ENCODE measurements at places on chromosomes 6 and 20.

DNA sequence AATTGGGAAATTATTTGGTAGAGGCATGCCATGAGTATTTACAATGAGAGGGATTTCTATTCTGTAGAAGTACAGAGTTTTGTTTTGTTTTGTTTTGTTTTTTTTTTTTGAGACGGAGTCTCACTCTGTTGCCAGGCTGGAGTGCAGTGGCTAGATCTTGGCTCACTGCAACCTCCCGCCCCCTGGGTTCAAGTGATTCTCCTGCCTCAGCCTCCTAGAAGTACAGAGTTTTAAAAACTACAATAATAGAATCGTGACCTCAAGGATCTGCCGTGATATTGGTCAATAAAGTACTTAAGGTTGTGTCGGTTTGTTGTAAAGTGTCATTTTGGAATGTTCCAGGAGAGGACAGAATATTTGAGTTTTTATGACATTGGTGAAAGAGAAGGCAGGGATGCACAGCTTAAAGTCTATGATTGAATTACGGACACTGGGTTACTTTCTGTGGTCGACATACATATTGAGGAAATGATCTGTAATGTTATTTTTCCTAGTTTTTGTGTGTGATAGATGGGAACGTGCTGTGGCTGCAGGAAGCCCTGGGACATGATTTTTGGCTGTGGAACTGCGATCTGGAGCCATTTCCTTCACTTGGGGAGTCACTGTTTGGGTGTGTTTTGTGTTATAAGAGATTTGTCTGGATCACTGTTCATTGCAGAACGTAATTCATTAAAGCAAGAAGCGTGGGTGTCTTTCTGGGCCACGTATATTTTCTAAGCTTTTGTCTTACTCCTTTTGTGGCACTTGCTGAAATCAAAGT, 59.6 kb downstream of the TIAM2 start:
- no peak for DNase-seq
- H3K36me3 ChIP-seq = no peaks in the 10 kb centered on the region
- no peak overlapping the region for H3K27ac ChIP-seq
- no peaks in the 10 kb centered on the region for H3K4me1 ChIP-seq

DNA sequence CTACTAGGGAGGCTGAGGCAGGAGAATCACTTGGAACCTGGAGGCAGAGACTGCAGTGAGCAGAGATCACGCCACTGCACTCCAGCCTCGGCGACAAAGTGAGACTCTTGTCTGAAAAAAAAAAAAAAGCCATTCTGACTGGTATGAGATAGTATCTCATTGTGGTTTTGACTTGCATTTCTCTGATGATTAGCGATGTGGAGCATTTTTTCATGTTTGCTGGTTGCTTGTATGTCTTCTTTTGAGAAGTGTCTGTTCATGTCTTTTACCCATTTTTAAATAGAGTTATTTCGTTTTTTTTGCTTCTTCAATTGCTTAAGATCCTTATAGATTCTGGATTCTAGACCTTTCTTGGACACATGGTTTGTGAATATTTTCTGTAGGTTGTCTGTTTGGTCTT, 103.5 kb upstream of the SIM1 start:
- H3K4me3 ChIP-seq = no peak overlapping the region
- H3K4me1 ChIP-seq = no peaks in the 10 kb centered on the region
- no peaks in the 10 kb centered on the region for H3K27me3 ChIP-seq
- no peaks in the 10 kb centered on the region for H3K36me3 ChIP-seq
- no peak for DNase-seq

DNA sequence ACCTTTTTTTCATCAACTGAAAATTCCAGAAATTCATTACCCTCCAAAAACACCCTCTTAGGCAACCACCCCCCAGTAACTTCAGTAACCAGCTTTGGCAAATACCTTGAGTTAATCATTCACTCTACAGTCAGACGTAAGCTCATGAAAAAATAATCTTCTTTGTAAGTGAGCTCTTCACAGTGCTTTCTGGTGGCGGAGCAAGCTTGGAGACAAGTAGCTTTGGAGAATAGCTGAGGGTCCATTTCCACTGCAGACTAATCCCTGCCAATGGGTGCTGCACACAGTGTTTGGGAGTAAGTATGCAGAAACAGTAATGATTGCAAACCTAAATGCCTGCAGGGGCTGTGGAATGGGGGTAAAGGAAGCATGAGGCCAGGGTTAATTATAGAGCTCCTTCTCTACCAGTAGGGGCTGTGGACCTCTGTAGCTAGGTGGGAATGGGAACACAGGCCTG, 56.8 kb upstream of the HINT3 start:
- H3K4me3 ChIP-seq = peak overlapping the region; percentile 29
- H3K4me1 ChIP-seq = peaks cover 41% of the 10 kb centered on the region
- DNase-seq = peak; percentile 69
- H3K27me3 ChIP-seq = no peaks in the 10 kb centered on the region
- no peaks in the 10 kb centered on the region for H3K36me3 ChIP-seq
- H3K27ac ChIP-seq = peak overlapping the region; percentile 53

DNA sequence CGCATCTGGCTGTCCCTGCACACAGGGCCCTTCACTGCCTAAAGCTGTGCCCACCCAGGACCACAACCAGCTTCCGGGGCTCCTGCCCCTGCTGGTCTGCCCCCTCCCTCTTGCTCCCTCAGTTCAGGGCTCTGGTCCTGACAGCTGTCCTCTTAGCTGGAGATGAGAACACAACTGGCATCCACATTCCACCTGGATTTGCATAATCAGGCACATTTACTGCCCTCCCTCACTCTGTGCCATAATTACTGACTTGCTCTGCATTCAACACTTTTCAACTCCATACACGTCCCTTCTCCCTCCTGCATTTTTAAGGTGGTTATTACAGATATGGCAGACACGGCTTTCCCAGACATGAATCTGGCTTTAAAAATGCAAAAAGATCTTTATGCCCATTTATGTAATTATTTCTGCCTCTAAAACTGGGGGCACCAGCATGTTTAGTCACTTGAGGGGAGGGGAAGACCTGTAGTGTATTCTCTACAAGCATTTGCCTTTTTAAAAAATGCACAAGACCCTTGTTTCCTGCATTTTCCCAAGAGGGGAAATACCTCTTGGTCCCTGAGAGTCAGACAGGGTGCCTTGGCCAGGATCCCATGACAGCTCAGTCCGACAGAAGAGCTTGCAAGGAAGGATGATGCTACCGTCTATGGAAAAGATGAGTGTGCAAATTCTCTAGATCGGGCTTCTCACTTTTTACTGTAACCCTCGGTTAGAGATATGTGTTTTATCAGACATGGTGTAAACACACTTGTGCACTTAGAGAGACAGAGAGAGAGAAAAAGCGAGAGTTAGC, 401.8 kb downstream of the PREX1 start:
- H3K36me3 ChIP-seq = no peaks in the 10 kb centered on the region
- H3K27me3 ChIP-seq = no peaks in the 10 kb centered on the region
- no peak overlapping the region for H3K4me3 ChIP-seq
- no peak overlapping the region for H3K27ac ChIP-seq

GRCh38 chr6:143283887-143284645, 166.4 kb downstream of the ADAT2 start:
- H3K27ac ChIP-seq = no peak overlapping the region
- DNase-seq = no peak
- no peak overlapping the region for H3K4me3 ChIP-seq
- H3K36me3 ChIP-seq = no peaks in the 10 kb centered on the region

GRCh38 chr20:48717680-48718223, 110.0 kb downstream of the PREX1 start:
- H3K36me3 ChIP-seq = no peaks in the 10 kb centered on the region
- H3K4me3 ChIP-seq = no peak overlapping the region
- H3K4me1 ChIP-seq = no peaks in the 10 kb centered on the region
- no peaks in the 10 kb centered on the region for H3K27me3 ChIP-seq
- no peak for DNase-seq
- H3K27ac ChIP-seq = no peak overlapping the region

- H3K27me3 ChIP-seq = no peaks in the 10 kb centered on the region
- H3K4me3 ChIP-seq = no peak overlapping the region
- no peaks in the 10 kb centered on the region for H3K4me1 ChIP-seq
Observed at GRCh38 chr6:50842446-50842845, 23.8 kb downstream of the TFAP2B start.

- no peak for DNase-seq
- no peak overlapping the region for H3K27ac ChIP-seq
Observed at GRCh38 chr6:96652552-96652951, 89.6 kb downstream of the FHL5 start.

DNA sequence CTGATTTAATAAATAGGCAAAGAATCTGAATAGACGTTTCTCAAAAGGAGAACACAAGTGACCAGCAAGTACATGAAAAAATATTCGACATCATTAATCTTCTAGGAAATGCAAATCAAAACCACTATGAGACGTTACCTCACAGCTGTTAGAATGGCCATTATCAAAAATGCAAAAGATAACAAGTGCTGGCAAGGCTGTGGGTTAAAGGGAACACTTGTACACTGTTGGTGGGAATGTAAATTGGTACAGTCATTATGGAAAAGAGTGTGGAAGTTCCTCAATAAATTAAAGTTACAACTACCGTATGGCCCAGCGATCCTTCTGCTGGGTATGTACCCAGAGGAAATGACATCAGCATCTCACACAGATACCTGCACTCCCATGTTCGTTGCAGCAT, 253.9 kb upstream of the BMP2 start:
- no peaks in the 10 kb centered on the region for H3K4me1 ChIP-seq
- H3K4me3 ChIP-seq = no peak overlapping the region
- no peak for DNase-seq
- no peaks in the 10 kb centered on the region for H3K36me3 ChIP-seq
- H3K27ac ChIP-seq = no peak overlapping the region

GRCh38 chr20:57622579-57623381, 2.6 kb upstream of the ZBP1 start:
- no peaks in the 10 kb centered on the region for H3K4me1 ChIP-seq
- H3K4me3 ChIP-seq = no peak overlapping the region
- peak; percentile 87 for DNase-seq
- no peaks in the 10 kb centered on the region for H3K27me3 ChIP-seq
- H3K27ac ChIP-seq = no peak overlapping the region

GRCh38 chr20:62370115-62370806, 3.1 kb upstream of the LAMA5 start:
- DNase-seq = no peak
- no peaks in the 10 kb centered on the region for H3K27me3 ChIP-seq
- H3K36me3 ChIP-seq = no peaks in the 10 kb centered on the region
- no peak overlapping the region for H3K4me3 ChIP-seq

DNA sequence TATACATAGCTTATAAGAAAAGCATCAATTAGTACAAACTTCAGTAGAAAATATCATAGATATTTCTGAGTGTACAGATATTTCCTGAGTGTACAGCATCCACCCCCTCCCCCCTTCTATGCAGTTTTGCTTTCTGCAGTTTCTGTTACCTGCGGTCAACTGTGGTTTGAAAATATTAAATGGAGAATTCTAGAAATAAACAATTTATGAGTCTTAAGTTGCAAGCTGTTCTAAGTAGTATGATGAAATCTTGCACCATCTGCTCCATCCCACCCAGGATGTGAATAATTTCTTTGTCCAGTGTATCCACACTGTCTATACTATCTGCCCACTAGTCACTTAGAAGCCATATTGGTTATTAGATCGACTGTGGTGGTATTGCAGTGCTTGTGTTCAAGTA, 15.8 kb upstream of the GPR63 start:
- no peaks in the 10 kb centered on the region for H3K36me3 ChIP-seq
- no peak overlapping the region for H3K27ac ChIP-seq
- no peak for DNase-seq
- H3K4me3 ChIP-seq = no peak overlapping the region

DNA sequence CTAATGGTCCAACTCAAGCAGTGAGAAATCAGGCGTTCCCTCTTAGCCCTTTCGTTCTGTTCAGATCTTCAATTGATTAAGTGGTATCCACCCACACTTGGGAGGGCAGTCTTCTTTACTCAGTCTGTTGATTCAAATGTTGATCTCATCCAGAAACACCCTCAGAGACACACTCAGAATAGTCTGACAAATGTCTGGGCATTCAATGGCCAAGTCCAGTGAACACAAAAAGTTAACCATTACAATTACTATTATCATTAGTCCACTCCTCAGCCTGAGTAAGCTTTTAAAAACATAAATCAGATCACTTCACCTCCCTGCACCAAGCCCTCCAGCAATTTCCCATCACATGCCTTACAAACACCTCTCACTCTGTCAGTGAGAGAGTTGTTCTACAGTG, 423.2 kb downstream of the RFPL4B start:
- DNase-seq = no peak
- no peak overlapping the region for H3K27ac ChIP-seq
- H3K27me3 ChIP-seq = no peaks in the 10 kb centered on the region
- no peak overlapping the region for H3K4me3 ChIP-seq
- no peaks in the 10 kb centered on the region for H3K36me3 ChIP-seq

- no peak for DNase-seq
- H3K27ac ChIP-seq = no peak overlapping the region
- H3K27me3 ChIP-seq = no peaks in the 10 kb centered on the region
- no peak overlapping the region for H3K4me3 ChIP-seq
- H3K36me3 ChIP-seq = no peaks in the 10 kb centered on the region
- H3K4me1 ChIP-seq = no peaks in the 10 kb centered on the region
Observed at GRCh38 chr6:94956910-94957309, 620.4 kb upstream of the MANEA start.

DNA sequence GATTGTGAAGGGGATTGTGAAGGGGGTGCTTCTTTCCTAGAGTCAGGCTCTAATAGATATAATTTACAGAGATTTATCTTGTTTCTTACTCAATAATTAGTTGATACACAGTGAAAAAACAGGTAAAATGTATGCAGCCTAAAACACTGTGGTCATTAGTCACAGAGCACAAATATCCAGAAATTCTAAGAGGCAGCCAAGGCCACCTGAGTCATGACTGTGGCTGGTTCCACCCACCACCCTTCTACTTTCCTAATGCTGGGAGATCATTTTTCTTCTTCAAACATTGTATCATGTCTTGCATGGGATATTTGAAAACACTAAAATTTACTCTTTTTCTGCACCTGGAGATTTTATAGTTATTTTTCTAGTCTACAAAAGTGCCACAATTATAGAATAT, 181.6 kb downstream of the OTOR start:
- H3K36me3 ChIP-seq = no peaks in the 10 kb centered on the region
- no peak overlapping the region for H3K4me3 ChIP-seq
- H3K27me3 ChIP-seq = no peaks in the 10 kb centered on the region
- no peaks in the 10 kb centered on the region for H3K4me1 ChIP-seq
- no peak for DNase-seq

DNA sequence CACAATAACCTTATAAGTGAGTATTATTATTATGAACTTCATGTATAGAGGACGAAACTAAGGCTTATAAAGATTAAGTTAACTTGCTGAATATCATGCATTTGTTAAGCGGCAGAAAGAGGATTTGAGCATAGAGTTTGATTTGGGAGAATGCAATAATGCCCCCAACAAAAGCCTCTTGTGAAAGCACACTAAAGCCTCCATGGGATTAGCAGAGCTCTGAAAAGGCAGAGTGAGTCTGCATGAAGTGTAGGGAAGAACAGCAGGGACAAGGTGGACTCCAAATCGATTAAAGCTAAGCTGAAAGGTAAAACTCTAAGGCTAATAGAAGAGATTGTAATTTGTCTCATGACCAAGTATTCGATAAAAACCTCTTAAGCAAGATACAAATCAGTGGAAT, 100.3 kb downstream of the SH3BGRL2 start:
- DNase-seq = no peak
- no peaks in the 10 kb centered on the region for H3K4me1 ChIP-seq
- H3K4me3 ChIP-seq = no peak overlapping the region
- H3K36me3 ChIP-seq = no peaks in the 10 kb centered on the region
- no peaks in the 10 kb centered on the region for H3K27me3 ChIP-seq
